ENCODE measurements at places on chromosomes 3 and 15.
A peak's percentile ranks its signal among the peaks of the same experiment; 100 is the strongest.

DNA sequence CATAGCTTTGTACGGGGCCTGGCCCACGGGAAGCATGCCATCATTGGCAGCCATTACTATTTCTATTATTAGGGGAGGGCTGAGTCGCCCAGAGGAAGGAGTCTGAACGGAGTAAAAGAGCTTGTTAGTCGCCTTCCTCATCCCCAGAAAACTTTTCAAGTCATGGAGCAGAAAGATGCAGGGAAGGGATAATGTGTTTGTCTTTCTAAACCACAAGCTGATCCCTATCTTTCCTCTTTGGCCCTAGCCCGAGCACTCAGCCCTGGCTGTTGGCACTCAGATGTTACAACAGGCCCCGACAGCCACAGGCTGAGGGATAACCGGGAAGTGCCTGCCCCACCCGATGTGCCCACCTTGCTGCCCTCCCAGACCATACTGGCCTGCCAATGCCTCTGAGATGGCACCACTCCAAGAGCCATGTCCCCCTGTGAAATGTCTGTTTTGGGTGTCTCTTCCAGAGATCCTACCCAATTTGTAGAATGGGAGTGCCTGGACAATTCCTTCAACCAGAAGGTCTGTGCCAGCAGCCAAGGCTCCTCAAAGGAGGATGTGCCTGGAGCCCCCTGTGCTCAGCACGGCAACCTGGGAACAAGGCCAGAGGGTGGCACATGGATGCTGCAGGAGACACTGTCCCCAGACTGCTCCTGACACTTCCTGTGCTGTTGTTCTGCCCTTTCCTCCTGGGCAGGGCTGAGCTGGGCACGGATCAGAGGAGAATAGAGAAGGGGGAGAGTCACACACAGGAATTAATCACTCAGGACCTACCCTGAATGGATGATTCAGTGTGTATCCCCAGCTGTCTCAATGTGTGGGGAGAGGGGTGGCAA, 10.8 kb downstream of the PAK6 start:
- no peak for DNase-seq

- no peak for DNase-seq
Measured at GRCh38 chr15:48974882-48975281, 11.2 kb upstream of the SHC4 start.

GRCh38 chr15:55681631-55682030, 61.3 kb downstream of the PRTG start:
- DNase-seq, result no peak

- no peak for DNase-seq
Measured at GRCh38 chr3:54619531-54619930, 308.3 kb downstream of the LRTM1 start.

GRCh38 chr3:104909198-104909597, 457.5 kb upstream of the ALCAM start:
- peak; percentile 36 for DNase-seq

- no peak for DNase-seq
Measured at GRCh38 chr3:15269091-15269989, 63.0 kb downstream of the SH3BP5 start.

DNA sequence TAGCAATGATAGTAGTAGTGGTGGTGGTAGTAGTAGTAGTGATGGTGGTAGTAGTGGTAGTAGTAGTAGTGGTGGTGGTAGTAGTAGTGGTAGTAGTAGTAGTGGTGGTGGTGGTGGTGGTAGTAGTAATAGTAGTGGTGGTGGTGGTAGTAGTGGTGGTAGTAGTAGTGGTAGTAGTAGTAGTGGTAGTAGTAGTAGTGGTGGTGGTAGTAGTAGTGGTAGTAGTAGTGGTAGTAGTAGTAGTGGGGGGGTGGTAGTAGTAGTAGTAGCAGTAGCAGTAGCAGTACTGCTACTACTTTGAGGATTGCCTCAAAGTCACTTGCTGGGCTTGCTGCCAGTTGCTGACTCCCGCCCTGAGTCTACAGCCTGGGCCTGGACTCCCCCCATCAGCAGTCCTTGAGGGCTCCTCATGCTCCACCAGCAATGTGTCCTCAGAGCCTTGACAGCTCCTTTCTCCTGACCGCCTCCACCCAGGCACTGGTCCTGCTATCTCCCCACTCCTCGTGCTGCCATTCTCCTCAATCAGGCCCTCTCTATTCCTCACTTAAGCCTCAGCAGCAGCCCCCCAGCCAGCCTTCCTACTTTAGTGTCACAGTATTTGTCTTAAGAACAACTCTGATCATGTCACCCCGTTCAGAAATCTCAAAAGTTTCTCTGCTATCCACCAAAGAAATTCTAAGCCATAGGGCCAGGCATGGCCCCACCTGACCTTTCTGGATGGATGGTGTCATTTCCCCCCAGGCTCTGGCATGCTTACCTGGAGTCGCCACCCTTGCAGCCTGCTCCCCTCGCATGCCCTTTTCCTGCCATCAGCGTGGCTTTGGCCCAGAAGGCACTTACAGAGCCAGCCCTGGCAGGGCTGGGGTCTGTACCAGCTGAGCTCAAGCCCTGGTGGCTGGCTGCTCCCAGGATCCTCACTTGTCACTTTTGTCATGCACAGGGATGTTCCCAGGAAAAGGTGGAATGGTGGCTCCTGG, 45.6 kb downstream of the DLEC1 start:
- no peak for DNase-seq
